ENCODE measurements at places on chromosomes 3 and 15.
A peak's percentile ranks its signal among the peaks of the same experiment; 100 is the strongest.

GRCh38 chr3:16289144-16289889 lies 24.3 kb downstream of the OXNAD1 start:
- no peak for DNase-seq

- peak; percentile 34 for DNase-seq
Measured at GRCh38 chr3:170499562-170500156, 81.0 kb downstream of the CLDN11 start.

GRCh38 chr3:167318996-167319615 lies 61.0 kb downstream of the ZBBX start:
- DNase-seq = no peak

DNA sequence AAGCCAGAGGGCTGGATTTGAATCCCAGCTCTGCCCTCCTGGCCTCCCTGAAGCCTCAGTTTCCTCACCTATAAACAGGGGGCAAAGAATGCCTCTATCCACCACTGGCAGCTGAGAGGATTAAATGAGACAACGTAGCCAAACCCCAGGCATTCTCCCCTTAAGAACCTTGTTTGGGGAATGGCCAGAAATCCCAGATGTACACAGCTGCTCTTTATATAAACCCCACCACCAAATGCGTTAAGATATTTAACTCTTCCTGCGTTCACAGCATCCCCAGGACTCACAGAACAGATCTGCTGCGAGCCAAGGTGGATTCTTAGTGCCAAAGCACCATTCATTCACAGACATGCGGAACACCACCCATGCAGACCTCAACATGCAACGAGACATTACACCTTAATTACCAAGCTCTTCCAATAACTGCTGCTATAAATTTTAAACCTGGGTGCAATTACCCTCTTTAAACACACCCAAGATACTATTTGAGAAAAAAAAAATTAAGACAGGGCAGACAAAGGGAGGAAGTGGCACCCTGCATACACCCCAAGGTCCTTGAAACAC lies 5.2 kb downstream of the TLE3 start:
- DNase-seq = no peak

DNA sequence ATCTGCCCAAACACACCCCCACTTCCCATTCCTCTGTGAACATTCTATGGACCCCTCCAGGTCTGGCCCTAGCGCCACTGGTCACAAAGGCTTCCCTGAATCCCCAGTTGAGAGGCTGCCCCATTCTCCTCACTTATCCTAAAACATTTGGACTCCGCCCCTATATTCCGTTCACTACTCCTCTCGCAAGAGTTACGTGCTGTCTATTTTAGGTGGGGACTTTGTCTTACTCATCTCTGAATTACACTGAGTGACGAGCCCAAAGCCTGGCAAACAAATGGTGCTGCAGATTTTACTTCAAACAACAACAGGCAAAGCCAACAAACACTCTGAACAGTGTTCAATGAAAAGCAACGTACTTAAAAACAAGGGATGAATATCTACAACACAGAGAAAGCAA lies 14.5 kb downstream of the PCSK6 start:
- DNase-seq = no peak
